Effector memory CD8-positive, alpha-beta T cell (primary cell): ENCODE measurements at places on chromosomes 1 and 21.

DNA sequence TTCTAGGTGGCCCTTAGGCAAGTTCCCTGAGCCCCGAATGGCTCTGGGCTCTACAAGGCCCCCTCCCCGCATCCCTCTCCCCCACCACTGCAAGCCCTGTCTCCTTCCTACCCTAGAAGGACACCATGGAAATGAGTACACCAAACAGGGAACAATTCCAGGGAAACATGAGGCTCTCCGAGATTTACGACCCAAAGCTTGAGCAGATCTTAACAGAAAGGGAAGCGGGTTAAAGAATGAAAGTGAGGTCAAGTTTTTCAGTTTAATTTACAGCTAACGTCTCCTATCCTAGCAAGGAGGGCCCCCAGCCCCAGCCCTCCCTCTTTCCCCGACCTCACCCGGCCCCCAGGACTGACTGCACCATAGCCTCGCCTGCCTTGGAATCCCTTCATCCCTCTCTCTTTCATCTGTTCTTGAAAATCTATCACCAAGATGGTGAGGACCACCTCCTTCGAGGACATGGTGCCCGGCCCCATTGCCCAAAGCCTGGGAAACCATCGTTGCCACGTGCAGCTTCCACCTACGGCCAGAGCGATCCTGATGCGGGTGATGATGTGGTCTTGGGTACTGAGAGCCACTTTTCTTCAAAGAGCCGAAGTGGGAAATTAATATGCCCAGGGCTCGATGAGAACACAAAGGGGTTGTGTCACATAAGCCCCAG lies 30.5 kb downstream of the SIM2 start:
- no peak for DNase-seq

DNA sequence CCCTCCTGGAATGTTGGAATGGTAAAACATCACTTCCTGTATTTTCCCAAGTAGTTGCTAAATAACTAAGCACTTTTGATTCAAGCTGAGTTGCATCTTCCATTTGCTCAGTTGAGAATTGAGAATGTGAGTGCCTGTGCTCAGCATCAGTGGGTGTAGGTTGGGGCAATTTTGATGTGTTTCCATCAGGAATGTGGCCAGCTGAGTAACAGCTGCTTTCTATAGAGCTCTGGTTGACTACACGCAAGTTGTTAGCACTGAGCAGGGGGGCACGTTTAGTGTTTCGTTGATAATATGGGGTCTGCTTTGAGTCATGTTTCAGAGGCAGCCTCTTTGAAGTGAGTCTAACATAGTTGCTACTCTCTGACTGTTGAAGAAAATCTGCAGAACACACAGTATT lies 41.5 kb downstream of the LRRC53 start:
- no peak for DNase-seq

GRCh38 chr1:225979421-225979820 lies 19.7 kb downstream of the SDE2 start:
- DNase-seq, result no peak

GRCh38 chr1:218874313-218874712 lies 299.4 kb upstream of the LYPLAL1 start:
- DNase-seq, result no peak
